ENCODE measurements at places on chromosomes 3 and 15. TPM values are rescaled to one million over a fixed set of nuclear protein-coding genes. Genes with fewer than 3 reads are reported as not detected.

Gene PPP1R14D
- polyA plus RNA-seq = not detected

Gene IGDCC3
- polyA plus RNA-seq = 0.13 TPM

Gene NUP210
- polyA plus RNA-seq = 1.8 TPM

Gene DCBLD2
- 16.0 TPM for polyA plus RNA-seq

Gene SH2D7
- polyA plus RNA-seq = not detected

Gene CSPG5
- 0.35 TPM for polyA plus RNA-seq

Gene CFAP161
- polyA plus RNA-seq = not detected

Gene PHLDB2
- polyA plus RNA-seq = 58.1 TPM

Gene ABHD17C
- 9.0 TPM for polyA plus RNA-seq

Gene PLIN1
- polyA plus RNA-seq = 24.4 TPM

Gene SLC2A2
- polyA plus RNA-seq = 0.09 TPM

Gene FMN1
- polyA plus RNA-seq = 0.95 TPM

Gene LYZL4
- not detected for polyA plus RNA-seq

Gene PCOLCE2
- polyA plus RNA-seq = 82.8 TPM

Gene IL20RB
- polyA plus RNA-seq = 0.98 TPM

Gene ZIC1
- polyA plus RNA-seq = not detected

Gene ALPK3
- 4.3 TPM for polyA plus RNA-seq

Gene RLBP1
- polyA plus RNA-seq = not detected

DNA sequence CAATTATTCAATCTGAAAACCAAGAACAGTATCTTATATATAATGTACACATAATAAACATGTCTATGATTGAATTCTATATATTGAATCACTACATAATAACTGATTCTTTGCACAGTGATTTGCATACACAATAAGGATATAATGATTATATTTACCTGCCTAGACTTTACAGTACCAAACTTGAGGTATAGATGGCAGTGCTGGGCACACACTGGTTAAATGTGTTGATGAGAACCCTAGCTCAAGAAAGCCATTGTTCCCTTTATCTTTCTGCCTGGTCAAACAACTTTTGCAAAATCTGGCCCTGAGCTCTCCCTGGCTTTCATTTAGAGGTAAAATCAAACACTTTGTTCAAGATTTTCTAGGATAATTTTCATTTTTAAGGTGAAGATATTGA is 697.7 kb downstream of the TUSC7 start:
- no peak for DNase-seq

DNA sequence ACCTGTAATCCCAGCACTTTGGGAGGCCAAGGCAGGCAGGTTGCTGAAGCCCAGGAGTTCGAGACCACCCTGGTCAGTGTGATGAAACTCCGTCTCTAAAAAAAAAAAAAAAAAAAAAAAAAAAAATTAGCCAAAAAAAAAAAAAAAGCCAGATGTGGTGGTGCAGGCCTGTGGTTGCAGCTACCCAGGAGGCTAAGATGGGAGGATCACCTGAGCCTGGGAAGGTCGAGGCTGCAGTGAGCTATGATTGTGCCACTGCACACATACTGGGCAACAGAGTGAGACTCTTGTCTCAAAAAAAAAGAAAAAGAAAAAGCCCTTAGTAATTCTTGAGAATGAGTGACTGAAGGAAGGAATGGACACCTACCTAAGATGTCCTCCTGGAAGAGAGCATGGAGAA is 105.1 kb downstream of the VGLL4 start:
- no peak for DNase-seq

GRCh38 chr3:50408443-50408944 is 49.2 kb upstream of the TMEM115 start:
- DNase-seq = no peak

GRCh38 chr3:28799084-28799483 is 450.5 kb upstream of the AZI2 start:
- DNase-seq = no peak

GRCh38 chr15:72599855-72600464 is 54.5 kb upstream of the GOLGA6B start:
- DNase-seq = no peak

GRCh38 chr3:57617739-57618138 is 20.6 kb upstream of the ARF4 start:
- no peak for DNase-seq

DNA sequence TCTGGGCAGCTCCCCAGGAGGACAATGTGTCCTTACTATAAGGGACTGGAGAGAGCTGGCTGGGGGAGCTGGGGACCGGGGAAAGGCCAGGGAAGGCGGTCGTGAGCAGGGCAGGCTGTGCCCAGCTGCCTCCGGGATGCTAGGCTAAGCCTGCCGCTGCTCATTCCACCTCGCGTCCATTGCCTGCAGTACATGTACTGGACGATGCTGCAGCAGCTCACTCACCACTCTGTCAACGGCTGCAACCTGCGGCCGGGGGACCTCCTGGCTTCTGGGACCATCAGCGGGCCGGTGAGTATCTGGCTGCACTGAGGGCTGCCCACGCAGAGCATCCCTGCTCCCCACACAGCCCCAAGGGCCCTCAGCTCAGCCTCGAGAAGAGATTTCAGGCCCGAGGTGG is 27.1 kb downstream of the FAH start:
- DNase-seq = no peak

GRCh38 chr3:10848261-10848660 is 32.2 kb downstream of the SLC6A11 start:
- no peak for DNase-seq

GRCh38 chr15:95051861-95052260 is 820.5 kb downstream of the MCTP2 start:
- DNase-seq = no peak

- DNase-seq = no peak
These were observed 21.0 kb downstream of the PAQR5 start for GRCh38 chr15:69319384-69320375.

- DNase-seq = no peak
These were observed 6.0 kb downstream of the SLC6A1 start for GRCh38 chr3:10998542-10998941.

DNA sequence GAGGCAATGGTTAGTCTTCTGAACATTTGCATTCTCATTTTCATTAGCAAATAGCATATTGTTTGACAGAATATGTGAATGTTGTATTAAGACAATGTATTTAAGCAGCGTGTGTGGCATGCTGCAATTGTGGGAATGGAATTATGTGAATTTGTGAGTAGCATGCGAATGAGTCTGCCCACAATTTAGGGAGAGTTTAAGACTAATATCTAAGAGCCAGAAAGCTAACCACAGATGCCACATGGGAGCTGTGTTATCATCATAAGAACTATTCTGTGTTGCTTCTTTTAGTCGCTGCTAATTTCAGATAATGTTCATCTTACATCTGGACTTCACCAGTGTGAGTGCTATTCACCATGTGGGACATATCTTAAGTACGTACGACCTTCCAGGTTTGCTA is 494.5 kb downstream of the RBMS3 start:
- DNase-seq = no peak

GRCh38 chr3:128068156-128068620 is 16.0 kb downstream of the SEC61A1 start:
- no peak for DNase-seq

GRCh38 chr3:42803414-42804105 is 730 bp downstream of the HIGD1A start:
- DNase-seq = no peak

- no peak for DNase-seq
These were observed 35.0 kb upstream of the VGLL3 start for GRCh38 chr3:87025661-87026645.

- DNase-seq = no peak
These were observed 22.6 kb upstream of the UMPS start for GRCh38 chr3:124707656-124708062.

GRCh38 chr3:127254730-127255129 is 33.1 kb downstream of the PRR20G start:
- no peak for DNase-seq

- no peak for DNase-seq
These were observed 164.5 kb downstream of the WNT7A start for GRCh38 chr3:13715167-13715954.

DNA sequence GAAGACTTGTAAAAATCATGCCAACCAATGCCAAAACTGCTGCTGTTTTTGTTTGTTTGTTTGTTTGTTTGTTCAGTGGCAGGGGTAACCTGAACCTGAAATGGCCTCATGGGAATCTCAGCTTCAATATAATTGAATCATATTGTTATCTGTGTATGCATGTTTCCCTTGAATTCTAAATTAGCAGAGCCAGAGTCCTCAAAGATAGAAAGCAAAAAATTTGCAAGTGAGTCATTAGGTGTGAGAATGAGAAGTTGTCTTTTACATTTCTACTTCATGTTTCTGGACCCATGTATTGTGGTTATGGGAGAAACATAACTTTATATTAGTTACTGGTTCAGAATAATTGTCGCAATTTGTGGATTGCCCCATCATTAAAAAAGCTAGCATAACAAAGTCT is 249.2 kb downstream of the DOCK3 start:
- DNase-seq = no peak

DNA sequence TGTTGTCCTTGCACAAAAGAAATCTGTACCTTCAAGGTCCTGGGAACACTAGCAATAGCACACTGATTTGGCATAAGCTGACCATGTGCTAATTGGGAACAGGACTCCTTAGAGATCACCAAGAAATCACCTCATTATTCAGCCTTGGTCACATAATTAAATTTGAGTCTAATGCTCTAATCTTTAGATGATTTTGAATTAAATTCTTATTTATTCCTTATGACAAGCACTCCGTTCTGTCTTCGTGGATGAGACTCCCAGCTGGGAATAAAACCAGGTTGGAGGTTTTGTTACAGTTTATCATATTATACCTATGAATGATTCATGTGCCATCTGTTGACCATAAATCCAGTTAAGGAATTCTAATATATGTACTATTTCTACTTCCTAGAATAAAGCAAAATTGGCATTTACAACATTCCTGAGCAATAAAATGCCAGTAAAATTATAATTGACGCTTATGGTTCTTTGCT is 162.2 kb downstream of the MYRIP start:
- no peak for DNase-seq

GRCh38 chr15:58777107-58777506 is 6.0 kb downstream of the MINDY2 start:
- DNase-seq = no peak

- DNase-seq = no peak
These were observed 486.3 kb upstream of the PROK2 start for GRCh38 chr3:72271216-72271615.

GRCh38 chr3:52313188-52313773 is 2.8 kb upstream of the DNAH1 start:
- DNase-seq = no peak

- DNase-seq = no peak
These were observed 995.5 kb downstream of the MCTP2 start for GRCh38 chr15:95226835-95227234.

GRCh38 chr15:74220475-74221248 is 15.5 kb upstream of the CCDC33 start:
- DNase-seq = no peak

GRCh38 chr3:46354478-46354877 is 567 bp downstream of the CCR2 start:
- no peak for DNase-seq
